Daoy (cell line): ENCODE measurements at places on chromosomes 7 and 10. TPM values are rescaled to one million over a fixed set of nuclear protein-coding genes. Genes with fewer than 3 reads are reported as not detected.

The LRIT1 gene
- not detected in 2 replicates for total RNA-seq

DNA sequence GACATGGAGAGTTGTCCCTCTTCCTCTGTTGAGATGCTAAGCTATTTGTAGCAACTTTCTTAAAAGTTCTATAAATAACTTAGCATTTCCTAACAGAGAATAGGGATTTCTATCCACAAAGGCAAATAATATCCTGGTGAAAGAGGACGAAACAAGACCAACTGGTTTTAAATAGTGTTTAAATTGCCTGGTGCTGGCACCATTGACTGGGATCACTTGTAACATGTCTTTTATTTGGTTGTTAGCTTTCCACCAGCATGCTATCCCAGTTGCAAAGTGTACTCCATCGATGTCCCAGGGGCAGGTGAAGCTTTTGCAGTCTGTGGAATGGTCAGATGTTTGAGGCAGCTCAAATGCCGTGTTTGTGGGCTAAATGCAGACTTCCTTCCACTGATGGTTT, 3.7 kb downstream of the SUFU start:
- DNase-seq: no peak

The MRC1 gene
- not detected in 2 replicates for total RNA-seq

DNA sequence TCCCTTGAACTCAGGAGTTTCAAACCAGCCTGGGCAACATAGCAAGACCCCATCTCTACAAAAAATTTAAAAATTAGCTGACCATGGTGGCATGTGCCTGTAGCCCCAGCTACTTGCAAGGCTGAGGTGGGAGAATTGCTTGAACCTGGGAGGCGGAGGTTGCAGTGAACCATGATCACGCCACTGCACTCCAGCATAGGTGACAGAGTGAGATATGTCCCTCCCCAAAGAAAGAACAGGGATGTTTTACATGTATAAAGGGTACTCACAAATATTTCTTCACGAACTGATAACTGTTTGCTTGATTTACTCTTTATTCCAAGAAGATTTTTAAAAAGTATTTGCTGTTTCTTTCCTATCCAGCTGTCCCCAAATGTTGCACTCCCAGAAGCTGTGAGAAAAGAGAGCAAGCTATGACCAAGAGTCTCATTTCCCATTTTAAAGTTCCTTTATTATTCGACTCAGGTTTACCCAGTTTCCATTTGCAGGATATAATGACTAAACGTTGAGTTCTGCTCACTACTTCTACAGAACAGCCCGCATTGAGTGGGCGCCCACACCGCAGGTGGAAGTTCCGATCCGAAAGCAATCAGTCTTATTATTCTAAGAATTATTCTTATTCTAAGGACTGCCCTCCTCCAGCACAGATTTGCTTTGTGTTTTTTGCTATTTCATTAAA, 90.7 kb downstream of the APBB1IP start:
- DNase-seq: no peak

GRCh38 chr10:1881636-1882035, 144.3 kb upstream of the ADARB2 start:
- no peak for DNase-seq

- DNase-seq: peak; percentile 46
Measured at GRCh38 chr10:121753726-121754476, 155.7 kb upstream of the FGFR2 start.
